Fibroblast of pulmonary artery (primary cell): ENCODE measurements at places on chromosomes 2 and 18.

- DNase-seq, result no peak
Observed at GRCh38 chr2:8509621-8510020, 172.2 kb upstream of the ID2 start.

- DNase-seq, result peak; percentile 67
Observed at GRCh38 chr18:30970196-30970816, 72.2 kb downstream of the DSC3 start.

DNA sequence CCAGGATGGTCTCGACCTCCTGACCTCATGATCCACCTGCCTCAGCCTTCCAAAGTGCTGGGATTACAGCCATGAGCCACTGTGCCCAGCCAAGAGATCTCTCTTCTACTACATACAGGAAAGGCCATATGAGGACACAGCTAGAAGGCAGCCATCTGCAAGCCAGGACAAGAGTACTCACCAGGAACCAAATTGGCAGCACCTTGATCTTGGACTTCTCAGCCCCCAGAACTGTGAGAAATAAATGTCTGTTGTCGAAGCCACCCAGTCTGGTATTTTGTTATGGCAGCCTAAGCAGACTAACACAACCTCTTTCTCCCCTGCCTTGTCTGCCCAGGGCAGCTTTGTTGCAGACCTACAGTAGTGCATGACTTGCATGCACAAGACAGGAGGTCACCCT is 211.3 kb upstream of the HAAO start:
- no peak for DNase-seq

- no peak for DNase-seq
Observed at GRCh38 chr2:5699963-5700362, 7.8 kb downstream of the SOX11 start.

DNA sequence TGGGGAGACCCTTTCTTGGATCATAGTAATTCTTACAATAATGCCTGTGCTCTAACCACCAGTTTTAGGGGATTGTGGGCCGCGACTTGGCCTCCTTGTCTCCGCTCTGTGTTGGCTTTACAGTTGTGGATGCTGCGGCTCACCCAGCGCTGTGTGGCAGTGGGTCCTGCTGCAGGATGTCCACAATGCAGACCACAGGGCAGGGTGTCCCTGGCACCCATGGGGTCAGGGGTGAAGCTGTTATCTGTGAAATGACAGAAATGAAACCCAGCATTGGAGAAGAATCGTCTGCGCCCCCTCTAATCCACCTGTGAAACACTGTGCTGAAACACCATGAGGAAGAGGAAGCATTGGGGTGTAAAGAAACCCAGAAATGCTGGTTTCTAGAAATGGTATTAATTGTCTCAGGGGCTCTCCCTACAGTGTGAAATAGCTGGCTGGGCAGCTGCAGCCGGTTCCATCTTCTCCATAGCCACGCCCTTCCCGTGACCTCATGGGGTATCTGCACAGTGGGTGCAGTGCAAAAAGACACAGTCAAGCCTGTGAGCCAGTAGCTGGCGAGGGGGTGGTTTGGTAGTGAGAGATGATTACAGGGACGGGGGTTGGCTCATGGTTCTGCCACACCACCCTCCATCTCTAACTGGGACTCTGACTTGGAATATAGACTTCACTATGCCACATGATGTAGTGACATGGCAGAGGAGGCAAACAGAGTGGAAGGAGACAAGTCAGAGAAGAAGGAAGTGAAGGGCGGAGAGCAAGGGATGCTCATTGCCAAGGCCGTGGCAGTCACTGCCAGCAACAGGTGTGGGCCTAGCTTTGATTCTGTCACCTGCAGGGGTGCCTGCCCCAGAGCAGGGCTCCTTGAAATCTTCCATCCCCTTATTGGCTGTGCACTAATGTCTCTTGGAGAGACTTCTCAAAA is 16.2 kb downstream of the INPP4A start:
- DNase-seq, result no peak

- DNase-seq, result no peak
Observed at GRCh38 chr18:9418047-9418690, 57.1 kb upstream of the RALBP1 start.

DNA sequence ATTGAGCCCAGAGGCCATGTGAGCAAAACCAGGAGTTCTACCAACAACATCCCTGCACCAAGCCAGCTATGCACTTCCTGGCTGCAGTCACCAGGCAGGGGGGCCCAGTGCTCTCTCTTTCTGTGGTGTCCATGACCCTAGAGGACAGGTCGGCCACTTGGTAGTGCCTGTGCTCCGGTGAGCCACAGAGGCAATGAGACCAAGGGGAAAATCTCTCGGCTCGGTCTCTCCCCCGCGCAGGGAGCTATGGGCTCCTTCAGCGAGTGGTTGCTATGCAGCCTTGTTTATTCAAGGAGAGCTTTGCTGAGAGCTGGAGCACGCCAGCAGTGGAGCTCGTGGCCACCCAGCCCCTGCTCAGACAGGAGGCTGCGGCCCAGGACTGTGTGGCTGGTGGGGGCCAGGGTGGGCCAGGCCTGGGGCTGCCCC is at the start of gene TOGARAM2:
Gene TOGARAM2 (plus strand): TSS at position 283 of the 426 bp plus-strand sequence. CDS start 13,537 bp downstream, outside the sequence.
- peak; percentile 22 for DNase-seq

GRCh38 chr2:184598002-184598315 is 370 bp upstream of the ZNF804A start:
- DNase-seq, result no peak

DNA sequence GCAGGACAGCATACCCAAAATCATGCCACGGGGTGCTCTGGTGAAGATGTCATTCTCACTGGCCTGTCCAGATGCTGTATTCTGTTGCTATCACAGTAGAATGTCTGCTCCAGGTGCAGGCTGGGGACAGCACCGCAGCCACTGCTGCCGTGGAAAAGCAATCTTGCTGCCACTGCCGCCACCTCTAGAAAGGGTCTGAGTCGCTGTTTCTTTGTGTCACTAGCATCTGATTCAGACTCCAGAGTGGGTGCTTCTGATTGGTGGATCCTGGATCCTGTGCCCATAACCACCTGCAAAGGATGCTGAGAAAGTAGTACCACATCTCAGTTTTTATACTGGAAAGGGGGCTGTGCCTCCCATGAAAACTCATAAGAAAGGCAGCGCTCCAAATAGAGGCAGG is 45.3 kb upstream of the CTLA4 start:
- DNase-seq, result no peak

- no peak for DNase-seq
Observed at GRCh38 chr2:237539681-237540080, 26.7 kb upstream of the PRLH start.

DNA sequence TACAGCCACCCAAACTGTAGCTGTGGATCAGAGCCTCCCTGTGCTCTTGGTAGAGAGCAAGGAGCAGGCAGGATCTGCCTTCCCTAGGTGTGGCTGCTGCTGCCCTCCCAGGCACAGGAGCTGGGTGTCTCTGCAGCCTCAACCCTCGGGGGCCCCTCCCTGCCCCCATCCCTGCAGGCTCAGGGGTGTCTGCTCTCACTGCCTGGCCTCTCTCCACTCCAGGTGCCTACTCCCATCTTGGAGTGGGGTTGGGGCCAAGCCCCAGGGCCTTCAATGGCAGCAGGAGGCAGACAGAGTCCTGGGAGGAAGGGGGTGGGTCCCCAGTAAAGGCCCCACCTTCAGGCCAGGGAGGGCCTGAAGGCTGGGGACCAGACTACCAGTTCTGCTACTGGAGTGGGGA is 189.7 kb upstream of the OSR1 start:
- no peak for DNase-seq

DNA sequence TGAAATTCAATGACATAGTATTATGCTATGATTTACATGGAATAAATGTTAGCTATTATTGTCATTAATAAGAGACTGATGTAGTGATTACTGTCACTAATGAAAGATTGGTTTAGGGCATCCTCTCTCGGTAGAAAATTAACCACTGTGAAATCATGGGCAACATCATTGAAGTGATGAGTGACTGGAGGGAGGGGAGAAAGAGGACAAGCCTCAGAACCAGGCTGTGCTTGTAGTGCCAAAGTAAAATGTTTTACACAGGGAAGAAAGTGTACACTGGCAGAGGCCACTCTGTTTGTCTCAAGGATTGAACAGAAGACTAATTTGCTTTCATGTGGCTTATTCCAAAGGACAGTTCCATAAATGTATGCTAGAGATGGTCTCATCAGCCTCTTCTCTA is 456.2 kb upstream of the TCF4 start:
- no peak for DNase-seq

- no peak for DNase-seq
Observed at GRCh38 chr2:156317631-156318030, 14.9 kb downstream of the NR4A2 start.

GRCh38 chr2:21759819-21760218 is 636.1 kb downstream of the TDRD15 start:
- DNase-seq, result no peak

DNA sequence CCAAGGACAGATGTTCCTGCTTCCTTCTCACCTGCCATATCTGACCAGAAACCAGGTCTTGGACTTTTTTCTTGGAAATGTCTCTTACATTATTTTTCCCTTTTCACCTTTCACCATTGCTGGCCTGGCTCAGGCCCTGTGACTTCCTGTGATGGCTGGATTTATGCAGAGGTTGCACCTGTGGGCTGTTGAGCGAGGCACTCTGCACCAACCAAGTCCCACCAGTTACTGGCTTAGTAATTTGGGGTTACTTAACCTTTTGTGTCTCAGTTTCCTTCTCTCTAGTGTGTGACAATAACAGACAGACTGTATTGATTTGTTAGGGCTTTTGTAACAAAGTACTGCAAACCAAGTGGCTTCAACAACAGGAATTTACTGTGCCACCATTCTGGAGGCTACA is 110.0 kb downstream of the INSIG2 start:
- DNase-seq, result no peak

GRCh38 chr2:66523990-66524389 is 89.1 kb downstream of the MEIS1 start:
- no peak for DNase-seq

DNA sequence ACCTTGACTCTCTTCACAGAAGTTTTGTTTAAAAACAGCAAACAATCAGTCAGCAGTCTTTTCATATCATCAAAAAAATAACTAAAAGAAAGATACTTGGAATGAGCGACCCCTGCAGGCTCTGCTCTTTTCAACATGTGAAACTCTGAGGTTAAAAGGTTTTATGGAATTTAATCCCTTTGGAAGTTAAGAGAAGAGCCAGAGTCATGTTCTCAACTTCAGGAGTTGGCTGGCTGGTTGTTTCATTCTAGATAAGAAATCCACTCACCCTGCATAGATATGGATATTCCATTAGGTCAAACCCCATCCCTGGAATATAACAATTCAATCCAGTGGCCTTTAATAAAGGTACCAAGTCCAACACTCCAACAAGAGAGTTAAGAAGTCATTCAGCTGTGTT is 115.6 kb upstream of the RMDN2 start:
- DNase-seq, result peak; percentile 77

- DNase-seq, result peak; percentile 77
Observed at GRCh38 chr18:47772374-47773248, 157.8 kb downstream of the SMAD2 start.

GRCh38 chr2:235744161-235744560 is 250.3 kb downstream of the AGAP1 start:
- no peak for DNase-seq

- peak; percentile 72 for DNase-seq
Observed at GRCh38 chr2:86223140-86223926, 24.1 kb downstream of the MRPL35 start.

DNA sequence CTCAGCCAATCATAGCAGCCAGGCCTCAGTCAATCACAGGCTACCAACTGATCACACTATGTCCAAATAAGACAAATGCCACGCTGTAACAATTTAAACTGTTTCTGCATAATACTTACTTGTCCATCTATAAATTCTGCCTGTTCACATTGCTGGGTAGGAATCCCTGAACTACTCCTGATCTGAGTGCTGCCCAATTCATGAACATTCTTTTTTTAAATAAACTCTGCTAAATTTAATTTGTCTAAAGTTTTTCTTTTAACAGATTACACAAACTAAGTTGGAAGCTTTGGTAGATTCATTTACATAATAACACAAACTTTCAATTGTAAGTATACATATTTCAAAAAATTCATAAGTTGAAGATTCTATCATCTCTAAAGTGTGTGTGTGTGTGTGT is 583.0 kb downstream of the ERBB4 start:
- no peak for DNase-seq

DNA sequence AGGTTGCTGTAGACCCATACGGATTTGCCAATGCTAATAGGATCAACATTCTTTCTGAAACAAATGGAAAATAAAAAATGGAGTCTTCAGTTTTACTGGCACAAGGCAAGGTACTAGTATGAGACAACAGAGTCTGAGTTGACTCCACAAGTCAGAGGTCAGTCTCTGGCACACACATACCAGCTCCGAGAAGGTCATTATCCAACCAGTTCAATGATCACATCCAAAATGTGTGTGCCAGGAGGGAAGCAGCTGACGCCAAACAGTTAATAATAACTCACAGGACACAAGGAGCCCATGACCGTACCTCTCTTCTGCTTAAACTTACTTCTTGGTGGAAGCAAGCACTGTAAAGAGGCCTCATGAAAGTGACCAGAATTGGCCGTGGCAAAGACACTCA is 528.6 kb downstream of the ZNF516 start:
- no peak for DNase-seq

GRCh38 chr2:150426724-150427123 is 60.7 kb downstream of the RND3 start:
- no peak for DNase-seq

GRCh38 chr2:58047961-58048360 is 1.4 kb downstream of the VRK2 start:
- no peak for DNase-seq

DNA sequence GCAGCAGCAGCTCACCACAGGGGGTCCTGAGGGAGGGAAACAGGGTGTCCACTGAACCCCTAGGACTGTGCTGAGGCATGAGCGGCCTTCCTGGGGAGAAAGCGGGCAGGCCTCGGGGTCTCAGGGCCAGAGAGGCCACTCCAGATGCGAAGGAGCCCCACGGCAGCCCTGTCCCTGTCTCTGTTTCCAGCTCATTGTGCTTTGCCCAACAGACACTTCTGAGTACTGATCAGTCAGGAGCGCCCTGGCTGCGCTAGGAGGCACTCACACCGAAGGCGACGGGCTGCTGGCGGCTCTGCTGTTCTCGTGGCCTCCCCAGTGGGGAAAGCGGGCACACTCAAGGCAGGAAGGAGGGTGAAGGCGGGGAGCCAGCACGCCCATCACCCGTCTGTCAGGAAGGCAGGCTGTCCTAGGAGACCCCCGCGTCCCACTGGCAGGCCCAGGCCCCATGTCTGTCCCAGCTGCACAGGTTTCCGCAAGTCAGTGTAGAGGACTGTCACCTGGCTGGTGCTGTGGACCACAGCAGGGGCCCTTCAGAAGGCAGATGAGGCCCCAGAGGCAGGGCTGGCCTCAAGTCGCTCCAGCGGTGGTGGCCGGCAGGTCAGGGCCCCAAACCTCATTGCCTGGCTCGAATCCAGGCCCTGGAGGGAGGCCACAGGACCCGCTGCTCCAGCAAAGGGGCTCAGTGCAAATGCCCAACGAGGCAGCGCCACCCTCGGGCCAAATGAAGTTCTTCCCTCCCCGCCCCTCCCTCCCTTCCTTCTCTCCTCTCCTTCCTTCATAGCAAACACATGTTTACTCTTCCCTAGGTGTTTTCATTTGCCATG is 6.8 kb downstream of the ESPNL start:
- no peak for DNase-seq
